Stimulated activated CD4-positive, alpha-beta T cell treated with anti-CD3 and anti-CD28 coated beads, Interleukin-12 subunit alpha, Interleukin-12 subunit beta, amount 100 ng/mL, for 48 hours (primary cell): ENCODE measurements at places on chromosomes 7 and 10.

DNA sequence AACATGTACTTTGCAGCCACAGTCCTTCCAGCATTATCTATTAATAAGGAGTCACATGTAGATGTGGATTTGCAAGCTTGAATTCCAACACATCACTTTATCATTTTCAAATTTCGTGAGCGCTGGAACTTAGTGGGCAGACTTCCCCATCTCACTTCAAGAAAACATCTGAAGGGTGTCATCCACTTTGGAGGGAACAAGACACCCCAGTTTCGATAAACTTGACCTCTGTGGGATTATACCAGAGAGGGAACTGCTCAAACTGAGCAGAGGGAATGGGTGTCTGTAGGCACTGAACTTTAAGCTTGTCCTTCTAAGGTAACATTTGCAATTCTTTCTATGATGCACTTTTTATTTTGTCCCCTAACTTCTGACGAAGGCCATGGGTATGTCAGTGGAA, 27.5 kb downstream of the ADRB1 start:
- DNase-seq: no peak

DNA sequence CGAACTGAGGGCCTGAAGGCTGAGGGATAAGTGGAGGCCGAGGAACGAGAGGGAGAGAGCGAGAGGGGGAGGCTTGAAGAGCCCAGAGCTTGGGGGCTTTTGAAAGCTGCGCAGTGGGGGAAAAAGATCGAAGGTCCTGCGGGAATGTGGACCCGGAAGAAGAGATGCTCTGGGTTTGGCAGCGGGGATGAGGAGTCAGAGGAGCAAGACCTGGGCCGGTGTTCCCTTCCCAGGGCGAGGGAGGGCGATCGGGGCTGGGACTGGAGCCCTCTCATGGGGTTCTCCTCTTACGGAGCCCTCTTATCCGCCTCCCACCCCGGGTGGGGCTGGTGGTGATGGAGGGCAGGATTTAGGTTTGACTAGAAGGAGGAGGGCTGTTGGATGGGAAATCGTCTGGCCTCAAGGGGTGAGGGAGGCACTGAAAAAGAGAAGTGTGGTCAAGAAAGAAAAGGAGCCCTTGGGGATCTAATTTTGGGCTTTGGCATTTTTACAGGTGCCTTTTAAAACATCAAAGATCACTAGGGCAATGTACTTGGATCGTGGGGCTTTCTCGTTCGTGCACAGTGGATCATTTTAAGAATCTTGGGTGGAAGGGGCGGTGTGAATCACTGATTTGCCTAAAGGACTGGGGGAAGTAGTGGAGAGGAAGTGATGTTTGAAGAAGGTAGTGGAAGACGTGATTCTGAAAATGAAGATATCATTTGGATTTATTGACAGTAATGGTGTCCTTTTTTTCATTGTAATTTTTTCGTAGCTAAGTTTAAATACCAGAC, 637 bp downstream of the SAMD8 start:
- no peak for DNase-seq

- DNase-seq: no peak
These were observed 19.7 kb downstream of the TRDMT1 start for GRCh38 chr10:17181751-17182150.

GRCh38 chr7:87075671-87076404, 16.4 kb upstream of the ELAPOR2 start:
- DNase-seq: no peak

GRCh38 chr7:69256634-69257081, 341.6 kb upstream of the AUTS2 start:
- no peak for DNase-seq

GRCh38 chr10:61543831-61544230, 90.7 kb upstream of the TMEM26 start:
- no peak for DNase-seq

- no peak for DNase-seq
These were observed 72.1 kb upstream of the STARD3NL start for GRCh38 chr7:38105874-38106483.

DNA sequence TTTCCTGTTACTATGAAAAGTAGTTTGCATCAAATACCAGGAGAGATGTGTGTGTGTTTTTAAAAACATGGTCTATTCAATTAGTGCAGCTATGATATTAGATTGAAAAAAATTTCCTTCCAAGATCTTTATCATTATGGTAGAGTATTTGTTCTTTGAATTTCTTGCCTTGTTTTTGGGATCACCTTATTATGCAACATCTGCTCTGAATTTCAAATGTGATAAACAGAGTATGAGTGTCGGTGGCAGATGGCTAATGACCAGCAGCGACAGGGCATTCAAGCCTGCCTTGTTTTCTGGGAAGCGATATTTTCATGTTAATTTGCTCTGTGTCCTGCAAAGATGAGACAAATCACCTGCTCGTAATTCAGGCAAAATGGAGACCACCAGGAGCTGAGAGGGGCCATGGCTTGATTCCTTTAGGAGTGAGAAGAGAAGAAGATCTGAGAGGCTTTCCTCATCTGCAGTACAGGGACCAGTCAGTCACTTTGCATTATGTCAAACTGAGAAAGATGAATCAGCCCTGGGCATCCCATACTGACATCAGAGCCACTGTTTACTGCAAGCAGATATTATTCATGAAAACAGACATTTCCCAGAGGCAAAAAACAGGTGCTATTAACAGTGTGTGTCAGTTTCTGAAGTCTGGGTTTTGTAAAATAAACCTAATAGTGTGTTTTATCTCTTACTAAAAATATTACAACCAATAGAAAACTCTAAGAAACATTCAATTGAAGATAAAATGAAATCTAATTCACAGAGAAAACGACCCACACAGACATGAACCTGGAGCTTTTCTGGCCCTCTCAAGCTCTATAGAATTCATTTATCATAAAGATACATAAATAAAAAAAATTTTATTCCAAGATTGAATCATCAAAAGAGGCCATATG, 67.6 kb downstream of the CDK6 start:
- DNase-seq: peak; percentile 51

GRCh38 chr10:124525751-124526600, 64.4 kb downstream of the LHPP start:
- no peak for DNase-seq
